SK-N-MC (cell line): ENCODE measurements at places on chromosomes 4 and X.

- DNase-seq, result no peak
Observed at GRCh38 chrX:21638311-21638710, 19.8 kb downstream of the KLHL34 start.

DNA sequence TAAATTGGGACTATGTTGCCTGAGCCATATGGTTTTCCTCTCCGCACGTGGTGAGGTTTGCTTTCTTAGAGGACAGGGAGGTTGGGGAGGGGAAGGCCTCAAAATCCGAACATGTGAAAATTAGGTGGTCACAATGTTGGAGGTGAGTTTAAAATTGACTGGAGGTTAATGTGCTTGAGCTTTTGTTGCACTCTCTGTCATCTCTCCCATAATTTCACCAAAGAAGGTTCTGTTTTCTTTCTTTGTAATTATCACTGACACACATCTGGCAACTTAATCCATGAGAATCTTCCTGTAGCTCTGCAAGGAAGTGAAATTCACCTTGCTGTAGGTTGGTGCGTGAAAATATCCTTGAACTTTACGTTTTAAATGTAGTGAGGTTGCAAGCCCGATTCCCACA is 225.5 kb downstream of the PDGFC start:
- DNase-seq, result no peak

DNA sequence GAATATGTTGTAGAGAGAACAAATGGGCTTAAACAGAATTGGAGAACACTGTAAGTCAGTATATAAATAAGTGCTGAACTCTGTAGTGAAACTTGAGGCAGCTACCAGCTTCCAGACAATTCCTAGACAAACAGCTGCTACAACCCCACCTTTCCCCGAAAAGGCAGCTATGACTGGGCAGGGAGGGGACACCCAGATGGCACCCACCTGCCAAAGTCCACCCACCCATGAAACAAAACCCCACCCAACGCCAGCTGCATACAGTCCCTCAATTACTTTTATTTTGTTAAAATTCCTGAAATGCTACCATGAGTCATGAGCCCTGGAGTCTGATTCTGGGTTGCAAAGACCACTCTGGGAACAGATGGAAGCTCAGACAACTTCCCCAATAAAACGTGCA is 24.4 kb downstream of the RELL1 start:
- no peak for DNase-seq

DNA sequence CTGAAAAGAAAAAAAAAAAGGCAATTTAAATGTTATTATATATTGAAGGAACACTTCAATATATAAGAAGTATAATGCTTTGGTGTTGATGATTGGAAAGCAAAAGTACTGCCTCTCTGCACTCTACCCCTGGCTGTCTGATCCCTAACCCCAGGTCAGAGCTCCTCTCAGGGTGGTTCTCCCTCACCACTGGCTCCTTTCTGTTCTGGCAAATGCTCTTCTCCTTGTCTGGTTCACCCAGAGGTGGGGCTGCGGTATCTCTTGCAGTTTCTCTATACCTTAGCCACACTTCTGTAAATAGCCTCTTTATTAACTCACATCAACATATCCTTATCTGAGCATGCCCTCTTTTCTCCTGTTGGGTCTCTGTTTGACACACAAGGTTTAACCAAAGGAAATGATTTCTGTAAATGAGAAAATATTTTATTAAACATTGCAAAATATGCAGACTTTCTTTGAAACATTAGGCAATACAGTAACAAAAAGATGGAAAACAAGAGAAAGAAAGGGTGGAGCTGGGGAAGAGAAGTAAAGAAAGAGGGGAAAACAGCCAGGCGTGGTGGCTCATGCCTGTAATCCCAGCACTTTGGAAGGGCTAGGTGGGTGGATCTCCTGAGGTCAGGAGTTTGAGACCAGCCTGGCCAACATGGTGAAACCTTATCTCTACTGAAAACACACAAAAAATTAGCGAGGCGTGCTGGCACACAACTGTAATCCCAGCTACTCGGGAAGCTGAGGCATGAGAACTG is 45.7 kb downstream of the ING2 start:
- no peak for DNase-seq

- no peak for DNase-seq
Observed at GRCh38 chr4:165700855-165701254, 172.2 kb upstream of the TLL1 start.

DNA sequence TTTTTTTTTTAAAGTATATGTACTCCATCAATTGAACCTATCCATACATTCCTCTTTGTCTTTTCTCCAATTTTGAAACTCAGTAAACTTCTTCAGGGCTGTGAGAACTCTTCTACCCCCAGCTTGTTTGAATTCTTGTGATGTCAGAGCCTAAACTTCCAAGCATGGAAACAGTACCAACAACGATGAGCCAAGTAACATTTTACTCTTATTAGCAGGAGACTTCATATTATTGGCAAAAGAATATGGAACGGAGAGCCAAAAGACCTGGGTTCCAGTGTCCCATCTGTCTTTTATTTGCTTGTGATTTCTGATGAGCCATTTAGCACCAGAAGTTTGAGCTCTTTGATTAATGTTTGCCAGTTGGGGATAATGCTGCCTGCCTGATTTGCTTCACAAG is 5.3 kb downstream of the DIAPH2 start:
- DNase-seq, result no peak

DNA sequence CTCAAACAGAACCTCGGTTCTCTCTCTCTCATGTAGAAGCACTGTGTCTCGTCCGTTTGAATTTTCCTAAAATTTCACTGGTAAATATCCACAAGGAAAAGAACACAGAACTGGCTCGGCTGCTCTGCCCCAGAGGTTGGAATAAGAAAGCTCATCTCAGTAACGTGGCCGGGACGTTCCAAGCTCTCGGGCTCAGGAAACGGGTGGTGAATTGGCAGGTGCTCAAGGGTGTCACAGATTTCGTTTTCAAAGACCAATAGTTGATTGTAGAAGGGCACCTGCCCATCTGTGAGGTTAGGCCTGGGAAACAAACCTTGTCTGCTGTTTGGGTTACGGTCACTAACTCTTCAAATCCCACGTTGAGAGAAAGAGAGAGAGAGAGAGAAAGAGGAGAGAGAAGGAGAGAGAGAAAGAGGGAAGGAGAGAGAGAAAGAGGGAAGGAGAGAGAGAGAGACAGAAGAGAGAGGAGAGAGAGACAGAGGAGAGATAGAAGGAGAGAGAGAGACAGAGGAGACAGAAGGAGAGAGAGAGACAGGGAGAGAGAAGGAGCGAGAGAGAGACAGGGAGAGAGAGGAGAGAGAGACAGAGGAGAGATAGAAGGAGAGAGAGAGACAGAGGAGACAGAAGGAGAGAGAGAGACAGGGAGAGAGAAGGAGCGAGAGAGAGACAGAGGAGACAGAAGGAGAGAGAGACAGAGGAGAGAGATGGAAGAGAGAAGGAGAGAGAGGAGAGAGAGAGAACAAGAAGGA is 106.6 kb downstream of the CRLF2 start:
- DNase-seq, result no peak

- no peak for DNase-seq
Observed at GRCh38 chrX:102558607-102559006, 40.7 kb upstream of the ARMCX5 start.

- no peak for DNase-seq
Observed at GRCh38 chrX:110026099-110026844, 23.4 kb downstream of the TMEM164 start.

DNA sequence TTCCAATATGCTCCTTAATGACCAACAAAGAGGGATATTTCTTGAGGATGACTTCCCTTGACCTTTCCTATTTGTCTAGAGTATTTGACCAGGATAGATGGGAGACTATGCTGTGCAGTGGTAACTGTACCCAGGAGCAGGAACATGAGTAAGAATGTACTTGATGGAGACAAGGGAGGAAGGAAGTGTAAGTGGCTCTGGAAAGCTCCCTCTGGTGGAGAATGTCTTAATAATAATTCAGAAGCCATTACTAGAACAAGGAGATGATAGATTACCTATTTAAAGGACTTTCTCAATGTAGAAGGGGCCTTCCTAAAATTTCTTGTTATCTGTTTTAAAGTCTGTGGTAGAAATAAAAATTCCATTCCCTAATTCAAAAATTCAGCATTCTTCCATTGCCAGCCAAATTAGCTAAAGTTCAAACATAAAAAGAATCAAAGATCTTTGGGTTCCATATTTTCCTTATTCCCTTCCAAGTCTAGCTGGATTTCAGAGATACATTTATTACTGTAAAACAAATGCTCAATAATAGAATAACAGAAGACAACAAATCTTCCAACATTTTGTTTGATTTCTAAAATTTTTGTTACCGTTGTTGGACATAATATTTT is 83.8 kb downstream of the GRID2 start:
- peak; percentile 42 for DNase-seq

DNA sequence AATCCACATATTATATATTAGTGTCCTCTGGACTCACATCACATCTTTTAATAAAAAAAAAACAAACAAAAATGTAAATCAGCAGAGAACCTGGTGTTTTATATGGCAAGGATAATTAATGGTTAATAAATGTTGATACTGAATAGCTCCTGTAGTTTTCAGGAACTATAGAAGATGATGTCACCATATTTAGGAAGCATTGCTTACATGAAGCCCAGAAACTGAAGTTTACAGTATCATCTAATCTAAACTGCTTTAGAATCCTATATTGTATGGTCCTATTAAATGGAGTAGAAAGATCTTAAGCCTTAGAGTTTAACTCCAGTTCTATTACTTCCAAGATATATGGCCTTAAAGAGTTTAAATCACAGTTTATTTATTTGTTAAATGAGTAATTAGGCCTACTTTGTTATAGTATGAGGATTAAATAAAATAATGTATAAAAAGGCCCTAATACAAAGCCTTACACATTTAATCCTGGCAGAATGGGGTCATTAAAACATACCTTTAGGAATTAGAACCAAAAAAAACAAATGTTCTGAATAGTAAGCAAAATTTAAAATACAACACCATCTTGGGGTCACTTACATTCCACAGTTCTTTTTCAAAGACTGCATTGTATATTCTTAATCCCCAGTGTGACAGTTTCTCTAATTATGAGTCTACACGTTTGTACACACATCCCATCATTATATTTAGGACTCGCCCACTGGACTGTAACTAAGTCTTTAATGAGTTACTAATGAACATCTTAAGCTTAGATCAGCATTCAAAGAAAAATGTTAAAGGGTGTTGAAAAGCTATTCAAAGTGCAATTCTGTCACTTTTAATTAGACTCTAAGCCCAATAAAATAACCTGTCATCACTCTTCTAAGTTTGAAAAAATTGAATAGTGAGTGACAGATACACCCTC is 305.9 kb downstream of the ADGRL3 start:
- DNase-seq, result no peak

- peak; percentile 53 for DNase-seq
Observed at GRCh38 chr4:115234405-115235093, 121.1 kb upstream of the NDST4 start.

- peak; percentile 10 for DNase-seq
Observed at GRCh38 chr4:180028682-180029081, 2214.5 kb upstream of the TENM3 start.

GRCh38 chr4:7066493-7066892 is 1.4 kb downstream of the GRPEL1 start:
- no peak for DNase-seq

- no peak for DNase-seq
Observed at GRCh38 chrX:107672955-107673378, 44.7 kb downstream of the PRPS1 start.

- DNase-seq, result no peak
Observed at GRCh38 chr4:7294176-7294756, 101.9 kb downstream of the SORCS2 start.

DNA sequence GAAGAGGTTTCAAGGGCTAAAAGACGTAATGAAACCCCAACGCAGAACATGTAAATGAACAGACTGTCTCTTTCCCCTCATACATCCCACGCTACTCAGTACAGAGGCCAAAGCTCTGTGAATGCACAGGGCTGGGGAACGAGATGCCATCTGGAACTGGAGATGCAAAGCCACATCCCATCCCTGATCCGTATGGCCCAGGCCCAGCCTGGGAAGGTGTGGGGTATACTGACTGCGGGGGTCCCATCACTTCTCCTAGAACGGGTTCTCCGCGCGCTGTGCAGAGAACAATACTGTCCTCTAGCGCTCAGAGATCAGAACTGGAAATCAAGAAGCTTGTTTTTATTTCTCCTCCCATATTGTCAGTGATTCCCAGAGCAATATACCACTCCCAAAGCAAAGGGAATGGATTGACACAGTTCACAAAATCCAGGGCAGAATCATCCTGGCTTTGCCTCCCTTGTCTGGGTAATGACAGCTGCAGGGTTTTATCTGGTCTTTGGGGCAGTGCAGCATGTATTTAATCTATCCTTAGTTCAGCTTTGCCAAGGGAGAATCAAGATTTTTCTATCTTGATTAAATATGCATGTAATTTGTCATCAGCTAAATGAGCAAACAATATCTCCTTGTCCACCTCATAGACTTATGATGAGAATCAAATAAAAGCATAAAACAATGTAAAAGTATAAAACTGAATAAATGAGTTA is 47.3 kb upstream of the TLR3 start:
- DNase-seq, result no peak

GRCh38 chrX:46582325-46582724 is 8.8 kb downstream of the CHST7 start:
- DNase-seq, result no peak

DNA sequence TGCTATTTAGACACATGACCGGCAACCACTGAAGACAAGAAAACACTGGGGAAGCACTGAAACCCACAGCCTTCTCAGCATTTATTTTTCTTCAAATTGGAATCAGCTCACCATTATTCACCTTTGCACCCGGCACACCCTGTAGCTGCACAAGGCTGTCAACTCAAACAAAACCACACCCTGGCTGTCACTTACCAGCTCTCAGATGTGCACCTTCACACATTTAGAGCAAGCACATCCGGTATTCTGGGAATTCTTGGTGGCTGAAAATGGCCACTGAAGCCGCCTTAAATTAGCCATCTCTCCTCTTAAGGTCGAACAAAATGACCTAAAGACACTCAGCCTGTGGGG is 5.9 kb downstream of the ZFYVE28 start:
- no peak for DNase-seq

DNA sequence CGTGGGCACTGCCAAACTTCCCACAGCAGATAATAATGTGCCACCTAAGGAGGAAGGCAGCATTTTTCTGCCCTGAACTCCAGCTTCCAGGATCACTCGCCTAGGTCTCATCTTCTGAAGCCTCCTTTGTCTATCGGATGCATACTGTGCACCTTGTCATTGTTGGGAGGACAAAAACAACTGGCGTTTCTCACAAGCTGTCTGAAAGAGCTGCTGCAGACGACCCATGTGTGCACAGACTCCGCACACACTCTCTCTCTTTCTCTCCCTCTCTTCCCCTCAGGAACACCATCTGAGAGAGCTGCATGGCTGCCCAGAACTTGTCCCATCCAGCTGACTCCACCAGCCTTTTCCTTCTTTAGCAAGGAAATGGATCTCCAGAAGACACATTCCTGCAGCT is 83.0 kb downstream of the MAML3 start:
- DNase-seq, result no peak

- no peak for DNase-seq
Observed at GRCh38 chrX:1659664-1660461, 45.0 kb downstream of the ASMT start.

- DNase-seq, result peak; percentile 20
Observed at GRCh38 chr4:4395849-4396627, 9.1 kb downstream of the NSG1 start.

- DNase-seq, result no peak
Observed at GRCh38 chr4:14392378-14392777, 609.9 kb upstream of the CPEB2 start.

- peak; percentile 18 for DNase-seq
Observed at GRCh38 chrX:64975989-64976672, at the start of gene ZC4H2. Gene ZC4H2 (minus strand): TSS chrX:64976450. CDS start chrX:64976377, 73 bp downstream.
